ENCODE measurements at places on chromosomes 2 and 18. TPM values are rescaled to one million over a fixed set of nuclear protein-coding genes. Genes with fewer than 3 reads are reported as not detected.

DNA sequence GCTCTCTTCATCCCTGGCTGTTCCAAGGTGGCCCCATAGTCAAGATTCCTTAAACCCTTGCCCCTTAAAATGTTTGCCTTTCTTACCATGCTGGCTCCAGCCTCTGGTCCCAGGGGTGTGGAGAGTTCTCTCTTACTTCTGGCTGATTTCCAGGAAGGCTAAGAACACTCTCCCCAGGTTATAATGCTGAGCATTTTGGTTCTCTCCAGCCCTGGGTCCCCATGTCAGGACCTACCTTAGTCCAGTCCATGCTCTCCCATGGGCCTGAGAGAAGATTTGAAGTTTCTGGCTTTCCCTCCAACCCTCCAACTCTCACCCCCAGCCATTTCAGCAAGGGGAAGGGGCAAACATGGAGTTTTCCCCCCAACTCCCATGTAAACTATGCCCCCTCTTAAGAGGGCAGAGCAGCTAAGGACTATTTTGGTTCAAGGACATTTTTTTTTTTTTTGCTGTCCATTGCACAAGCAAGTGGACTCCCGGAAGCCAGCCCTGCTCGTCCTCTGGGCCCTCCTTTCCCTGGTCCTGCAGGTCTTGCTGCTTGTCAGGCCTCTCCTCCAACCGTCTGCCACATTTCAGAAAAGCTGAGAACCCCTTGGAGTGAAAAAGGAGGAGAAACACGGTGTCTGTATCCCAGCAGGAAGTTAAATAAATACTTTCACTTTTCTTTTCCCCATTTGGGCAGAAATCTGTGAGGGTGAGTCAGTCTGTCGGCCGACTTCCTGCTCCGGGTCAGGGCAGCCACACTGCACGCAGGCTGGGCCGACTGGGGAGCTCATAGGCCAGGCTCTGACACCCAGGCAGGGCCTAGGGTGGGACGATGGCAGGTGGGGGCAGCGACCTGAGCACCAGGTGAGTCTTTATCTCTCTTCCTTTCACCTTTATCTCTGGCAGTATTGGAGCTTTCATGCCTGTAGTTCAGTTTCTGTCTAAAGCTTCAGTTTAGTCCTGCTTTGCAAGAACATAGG, at the start of gene SP140L:
Gene SP140L (plus strand): TSS at position 741 of the 965 bp plus-strand sequence. CDS start 77 bp downstream, at position 818.
- DNase-seq: peak; percentile 83

DNA sequence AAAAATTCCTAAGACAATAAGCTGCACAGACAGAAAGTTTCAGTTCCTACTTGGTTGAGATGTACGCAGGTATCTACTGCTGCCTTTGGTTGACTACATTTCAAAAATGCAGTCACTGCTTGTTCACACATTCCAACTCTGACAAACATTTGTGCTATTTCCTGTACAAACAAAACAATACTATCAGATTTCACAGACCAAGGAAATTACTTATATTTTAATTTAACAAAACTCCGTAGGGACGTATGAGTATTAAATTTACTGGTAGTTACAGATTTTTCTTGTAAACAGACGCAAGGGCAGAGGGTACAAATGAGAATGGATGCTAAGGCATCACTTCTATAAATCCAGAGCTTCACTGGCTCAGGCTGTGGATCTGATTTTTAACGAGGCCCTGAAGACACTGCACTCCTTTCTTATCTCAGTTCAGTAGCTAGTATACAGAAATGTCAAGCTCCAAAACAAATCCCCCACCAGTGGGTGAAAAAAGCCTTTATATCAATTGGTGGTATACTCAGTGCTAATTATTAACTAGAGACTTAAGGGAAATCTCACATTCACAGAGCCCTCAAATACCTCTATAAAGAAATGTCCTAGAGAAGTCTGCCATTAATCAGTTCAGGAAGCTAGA, 31.7 kb upstream of the TTC32 start:
- no peak for DNase-seq

Gene RIT2
- total RNA-seq: not detected

DNA sequence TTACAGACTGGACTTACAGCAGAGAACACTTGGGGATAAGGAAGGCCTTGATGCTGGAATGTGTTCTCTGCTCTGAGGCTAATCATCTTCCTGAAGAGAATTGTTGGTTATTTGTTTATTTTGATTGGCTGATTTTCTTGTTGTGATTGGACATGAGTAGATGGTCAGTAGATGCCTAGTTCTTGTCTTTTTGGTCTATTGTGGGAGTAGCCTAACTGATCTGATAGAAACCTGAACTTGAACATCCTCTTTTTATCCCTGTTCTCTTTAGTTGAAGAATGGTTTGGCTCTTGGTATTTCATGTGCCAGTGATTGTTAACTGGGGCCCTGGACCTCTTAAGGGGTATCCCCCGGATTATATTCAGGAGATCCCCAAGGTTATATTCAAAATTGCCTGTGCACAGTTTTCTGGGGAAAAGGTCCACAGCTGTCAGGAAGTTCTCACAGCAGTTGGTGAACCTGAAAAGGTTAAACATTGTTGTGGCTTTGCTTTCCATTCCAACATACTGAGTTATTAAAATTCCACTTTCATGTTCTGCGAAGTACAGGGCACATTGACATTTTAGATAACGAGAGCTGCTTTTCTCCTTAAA, 13.6 kb downstream of the TWSG1 start:
- no peak for DNase-seq

DNA sequence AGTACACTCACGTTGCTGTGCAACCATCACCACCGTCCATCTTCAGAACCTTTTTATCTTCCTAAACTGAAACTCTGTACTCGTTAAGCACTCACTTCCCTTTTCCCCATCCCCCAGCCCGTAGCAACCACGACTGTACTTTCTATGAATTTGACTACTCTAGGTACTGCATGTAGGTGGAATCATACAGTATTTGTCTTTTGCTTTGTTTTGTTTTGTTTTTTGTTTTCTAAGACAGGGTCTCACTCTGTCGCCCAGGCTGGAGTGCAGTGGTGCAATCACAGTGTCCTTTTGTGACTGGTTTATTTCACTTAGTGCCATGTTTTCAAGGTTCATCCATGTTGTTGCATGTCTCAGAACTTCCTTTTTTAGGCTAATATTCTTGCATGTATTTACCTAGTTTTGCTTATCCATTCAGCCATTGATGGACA, 7.0 kb upstream of the TYMS start:
- DNase-seq: no peak
